Purkinje cell (primary cell): ENCODE measurements at places on chromosomes 6 and 20. TPM values are rescaled to one million over a fixed set of nuclear protein-coding genes. Genes with fewer than 3 reads are reported as not detected.

CRISP3 gene
- polyA plus RNA-seq = not detected in 2 replicates

GLP1R gene
- not detected in 2 replicates for polyA plus RNA-seq

NOTCH4 gene
- polyA plus RNA-seq = 1.3 and 2.2 TPM in 2 replicates

DZANK1 gene
- polyA plus RNA-seq = 4.7 and 6.2 TPM in 2 replicates
